ENCODE measurements at places on chromosomes 12 and 14. TPM values are rescaled to one million over a fixed set of nuclear protein-coding genes. Genes with fewer than 3 reads are reported as not detected.
A peak's percentile ranks its signal among the peaks of the same experiment; 100 is the strongest.

- no peak for DNase-seq
Observed at GRCh38 chr12:105352940-105353635, 22.6 kb downstream of the C12orf75 start.

DNA sequence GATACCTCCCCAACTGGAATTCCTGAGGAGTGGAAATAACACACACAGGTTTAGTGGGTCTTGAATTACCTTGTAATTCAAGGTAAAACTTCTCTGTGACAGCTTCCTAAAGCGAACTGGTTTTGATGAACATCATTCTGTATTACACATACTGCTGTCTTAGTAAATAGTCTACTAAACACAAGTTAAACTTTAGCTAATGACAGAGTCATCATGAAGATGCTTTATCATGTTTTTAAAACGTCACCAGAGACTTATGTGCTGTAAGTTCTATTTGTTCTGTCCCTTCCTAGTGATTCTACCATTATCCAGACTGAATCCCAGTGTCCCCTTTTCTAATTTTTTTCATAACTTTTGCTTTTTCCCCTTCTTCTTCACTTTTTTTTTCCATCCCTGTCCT, 11.6 kb upstream of the GXYLT1 start:
- DNase-seq, result no peak

DNA sequence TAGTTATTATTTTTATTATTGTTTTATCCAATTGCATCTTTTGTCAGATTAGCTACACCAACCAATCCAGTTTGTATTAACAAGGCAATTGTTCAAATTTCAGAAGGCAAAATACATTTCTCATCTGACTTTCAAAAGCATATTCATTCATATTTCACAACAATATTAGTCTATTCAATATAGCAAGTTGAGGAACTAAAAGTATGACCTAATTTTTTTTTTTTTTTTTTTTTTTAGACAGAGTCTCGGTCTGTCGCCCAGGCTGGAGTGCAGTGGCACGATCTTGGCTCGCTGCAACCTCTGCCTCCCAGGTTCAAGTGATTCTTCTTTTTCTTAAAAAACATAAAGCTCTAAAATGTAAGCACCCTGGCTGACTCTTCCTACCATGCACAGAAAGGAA, 17.3 kb downstream of the COX14 start:
- DNase-seq, result no peak

DNA sequence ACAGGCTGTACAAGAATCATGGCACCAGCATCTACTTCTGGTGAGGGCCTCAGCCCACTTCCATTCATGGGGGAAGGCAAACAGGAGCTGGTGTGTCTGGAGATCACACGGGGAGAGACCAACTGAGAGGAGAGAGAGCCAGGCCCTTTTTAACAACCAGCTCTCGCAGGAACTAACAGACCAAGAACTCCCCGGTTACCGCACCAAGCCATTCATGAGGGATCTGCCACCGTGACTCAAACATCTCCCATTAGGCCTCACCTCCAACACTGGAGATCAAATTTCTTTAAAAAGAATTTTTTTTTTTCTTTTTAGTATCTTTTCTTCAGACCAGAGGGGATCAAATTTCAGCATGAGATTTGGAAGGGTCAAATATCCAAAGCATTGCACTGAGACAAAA, 16.7 kb upstream of the AQP2 start:
- DNase-seq, result no peak

Gene JPH4
- total RNA-seq, result not detected

GRCh38 chr12:12398026-12398859, 41.4 kb downstream of the BORCS5 start:
- DNase-seq, result peak; percentile 77

Gene GPRC5D
- total RNA-seq, result not detected

DNA sequence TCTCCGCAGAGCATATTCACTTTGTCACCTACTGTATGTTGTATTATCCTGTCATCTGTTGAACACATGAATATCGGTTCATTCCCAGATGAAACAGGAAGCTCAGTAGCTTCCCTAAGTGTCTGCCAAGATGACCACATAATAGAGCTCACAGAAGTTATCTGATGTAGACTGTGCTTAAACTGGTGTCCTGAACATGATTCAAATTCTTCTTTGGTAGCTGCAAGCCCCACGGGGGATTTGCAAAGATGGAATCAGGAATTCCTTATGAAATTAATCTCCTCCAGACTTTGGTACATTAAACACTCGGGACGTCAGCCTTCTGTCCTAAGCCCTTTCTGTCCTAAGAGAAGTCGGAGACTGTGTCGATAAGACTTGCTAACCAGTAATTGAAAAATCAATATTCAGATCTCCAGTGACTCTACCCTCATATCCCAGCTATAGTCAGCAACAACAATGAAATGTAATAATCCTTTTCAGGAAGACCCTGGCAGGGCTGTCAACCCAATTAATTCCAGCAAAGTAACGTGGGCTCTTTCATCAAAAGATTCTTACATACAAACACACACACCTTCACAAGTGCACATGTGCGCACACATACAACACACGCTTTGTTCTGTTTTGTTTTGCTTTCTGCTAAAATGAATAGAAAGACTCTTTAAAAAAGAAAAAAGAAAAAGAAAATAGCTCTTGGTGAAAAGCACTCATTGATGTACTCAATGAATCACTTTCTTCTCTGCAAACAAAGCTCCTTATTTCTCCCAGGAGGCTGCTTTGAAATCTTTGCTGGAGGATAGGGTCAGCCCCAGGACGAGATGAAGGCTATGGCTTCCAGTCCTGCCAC, 127.2 kb downstream of the RIMBP2 start:
- DNase-seq, result no peak

Gene NOC4L
- total RNA-seq, result 62.5 TPM

Gene SDR9C7
- total RNA-seq, result not detected

Gene MYH7
- not detected for total RNA-seq

Gene SLC17A8
- total RNA-seq, result not detected

- no peak for DNase-seq
Observed at GRCh38 chr14:54735424-54735823, 167.2 kb downstream of the GCH1 start.

- peak; percentile 84 for DNase-seq
Observed at GRCh38 chr12:54032627-54033100, at the start of gene HOXC5. Gene HOXC5 (plus strand): TSS chr12:54033050. CDS start chr12:54033123, 73 bp downstream.

- DNase-seq, result peak; percentile 9
Observed at GRCh38 chr14:89011355-89012281, 187.2 kb downstream of the TTC8 start.

Gene FAM222A
- total RNA-seq, result 2.4 TPM

- no peak for DNase-seq
Observed at GRCh38 chr12:49952391-49953055, 2.0 kb downstream of the AQP2 start.

GRCh38 chr12:97995559-97995958, 519.8 kb upstream of the TMPO start:
- DNase-seq, result no peak

DNA sequence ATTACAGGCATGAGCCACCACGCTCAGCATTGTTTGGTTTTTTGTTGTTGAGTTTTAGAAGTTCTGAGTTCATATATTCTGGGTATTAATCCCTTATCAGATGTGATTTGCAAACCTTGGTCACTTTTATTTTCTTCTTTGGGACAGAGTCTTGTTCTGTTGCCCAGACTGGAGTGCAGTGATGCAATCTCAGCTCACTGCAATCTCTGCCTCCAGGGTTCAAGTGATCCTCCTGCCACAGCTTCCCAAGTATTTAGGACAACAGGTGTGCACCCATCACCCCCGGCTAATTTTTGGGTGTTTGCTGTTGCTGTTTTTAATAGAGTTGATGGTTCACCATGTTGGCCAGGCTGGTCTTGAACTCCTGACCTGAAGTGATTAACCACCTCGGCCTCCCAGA, 11.8 kb downstream of the USP30 start:
- no peak for DNase-seq

- no peak for DNase-seq
Observed at GRCh38 chr12:63940310-63941005, 96.0 kb downstream of the SRGAP1 start.

GRCh38 chr12:124422570-124423523, 128.0 kb downstream of the RFLNA start:
- peak; percentile 85 for DNase-seq

Gene TRPV4
- 13.0 TPM for total RNA-seq

Gene DNAI7
- 0.47 TPM for total RNA-seq

DNA sequence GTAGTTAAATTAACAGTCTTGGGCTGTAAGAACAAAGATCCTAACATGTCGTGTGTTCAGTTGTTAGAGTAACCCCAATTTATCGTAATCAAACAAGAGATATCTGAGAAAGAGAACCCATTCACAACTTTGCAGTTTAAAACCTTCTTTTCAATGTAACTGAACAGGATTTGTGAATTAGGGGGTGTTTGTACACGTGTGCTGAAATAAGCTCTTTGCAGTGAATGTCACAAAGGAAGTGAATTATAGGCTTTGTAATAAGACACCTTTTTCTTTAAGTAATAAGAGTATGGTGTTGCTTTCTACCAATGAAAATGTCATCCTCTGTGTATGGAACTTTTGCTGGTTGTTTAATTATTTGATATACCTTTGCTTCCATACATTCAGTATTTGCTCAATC, 114.0 kb downstream of the ALX1 start:
- no peak for DNase-seq

GRCh38 chr12:5571115-5571514, 139.2 kb downstream of the NTF3 start:
- DNase-seq, result no peak

Gene PLD4
- 0.12 TPM for total RNA-seq

DNA sequence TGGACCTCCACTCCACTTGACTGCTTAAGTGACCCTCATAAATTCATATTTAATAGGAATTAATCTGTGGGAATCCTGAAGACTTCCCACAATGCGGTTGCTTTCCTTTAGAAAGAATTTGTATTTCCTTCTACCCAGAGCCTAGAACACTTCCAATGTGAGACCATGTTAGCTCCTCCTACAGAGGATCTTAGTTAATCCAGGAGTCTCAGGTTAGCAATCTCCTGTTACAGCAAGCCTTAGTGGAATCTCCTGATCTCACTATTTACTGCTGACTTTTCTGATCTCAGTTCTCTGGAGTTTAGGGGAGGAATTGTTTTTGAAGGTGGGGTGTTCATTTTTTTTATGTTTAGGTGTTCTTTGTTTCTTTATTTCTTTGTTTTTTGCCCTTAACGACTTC, 186.0 kb downstream of the SLC25A21 start:
- no peak for DNase-seq

DNA sequence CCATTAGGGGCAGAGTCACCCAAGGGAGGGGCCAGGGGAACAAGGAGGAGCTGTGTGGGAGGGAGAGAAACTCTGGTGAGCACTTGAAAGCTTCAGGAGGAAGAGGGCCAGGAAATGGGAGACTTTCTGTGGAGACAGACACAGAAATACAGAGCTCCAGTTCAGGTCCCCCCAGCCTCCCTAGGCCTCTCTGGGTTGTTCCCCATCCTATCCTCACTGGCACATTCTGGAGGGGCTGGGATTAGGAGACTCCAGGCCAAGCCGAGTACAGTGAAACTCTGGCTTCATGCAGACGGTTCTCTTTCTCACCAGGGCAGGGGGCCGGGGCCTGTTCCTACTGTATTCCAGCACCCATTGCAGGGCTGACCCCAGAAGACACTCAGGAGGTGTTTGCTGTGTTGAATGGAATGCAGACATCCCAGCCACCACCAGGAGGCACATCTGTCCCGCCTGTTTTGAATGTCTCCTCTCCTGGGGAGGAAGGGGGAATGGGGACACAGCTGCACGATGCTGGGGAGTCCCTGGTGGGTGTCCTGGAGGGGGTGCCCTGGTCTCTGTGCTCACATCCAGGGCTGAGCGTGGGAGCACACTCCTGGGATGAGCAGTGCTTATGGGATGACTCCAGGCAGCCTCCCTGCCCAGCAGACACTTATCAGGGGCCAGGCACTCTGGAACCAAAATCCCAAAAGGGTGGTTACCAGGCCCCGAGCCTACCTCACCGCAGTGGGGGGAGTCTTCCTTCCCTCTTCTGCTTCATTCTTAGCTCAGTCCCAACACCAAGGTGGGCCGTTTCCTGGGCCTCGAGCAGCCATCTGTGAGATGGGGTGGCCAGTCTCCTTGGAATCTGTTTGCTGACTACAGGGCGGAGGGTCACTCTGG, 5.5 kb upstream of the KRT84 start:
- peak; percentile 41 for DNase-seq

- no peak for DNase-seq
Observed at GRCh38 chr12:112980491-112981158, 2.3 kb downstream of the OAS2 start.

DNA sequence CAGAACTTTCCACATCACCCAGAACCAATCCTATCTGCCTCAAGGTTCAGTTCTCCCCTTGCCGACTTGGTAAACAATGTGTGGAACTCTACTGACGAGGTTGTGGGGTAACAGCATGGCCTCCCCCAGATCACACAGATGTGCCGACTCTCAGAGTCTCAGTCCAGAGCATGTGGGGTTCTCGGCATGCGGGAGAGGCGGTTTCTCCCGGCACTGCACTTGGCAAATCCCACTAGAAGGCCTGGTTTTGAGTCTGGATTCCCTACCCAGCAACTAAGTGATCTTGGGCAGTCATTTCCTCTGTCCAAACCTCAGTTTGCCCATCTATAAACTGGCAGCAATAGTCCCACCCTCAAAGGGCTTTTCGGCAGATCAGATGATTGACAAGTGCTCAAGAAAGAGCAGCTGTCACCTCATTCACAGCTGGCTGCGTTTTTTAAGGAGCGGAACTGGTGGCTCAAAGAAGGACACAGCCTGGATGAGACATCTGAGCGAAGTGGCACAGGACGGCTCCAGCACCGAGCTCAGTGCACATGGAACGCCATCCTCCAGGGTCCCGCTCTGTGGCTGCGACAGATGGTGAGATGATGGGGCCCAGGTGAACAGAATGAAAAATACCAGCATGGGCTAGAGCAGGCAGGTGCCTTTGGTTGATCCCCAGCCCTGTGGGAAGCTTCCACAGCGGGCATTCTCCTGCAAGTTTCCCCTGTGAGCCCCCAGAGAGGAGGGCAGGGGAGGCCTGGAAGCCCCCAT, 7.3 kb downstream of the TESC start:
- DNase-seq, result no peak

DNA sequence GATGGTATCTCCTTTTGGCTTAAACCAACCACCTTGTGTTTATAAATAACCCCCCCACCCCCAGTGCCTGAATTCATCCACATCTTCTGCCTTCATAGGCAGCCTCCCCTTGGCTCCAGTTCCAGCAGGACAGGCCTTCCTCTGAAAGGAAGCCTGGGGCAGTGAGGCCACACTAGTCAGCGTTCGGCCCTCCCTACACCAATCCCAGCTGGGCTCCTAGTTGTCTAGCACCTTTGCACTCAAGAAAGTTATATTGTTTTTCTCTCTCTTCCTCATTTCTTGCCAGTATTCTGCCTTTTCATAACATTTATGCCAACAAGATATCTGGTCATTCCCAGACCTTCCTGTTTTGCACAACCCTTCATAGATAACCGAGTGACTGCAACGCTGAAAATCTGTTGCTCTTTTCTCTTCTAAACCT, 73.1 kb upstream of the ACTN1 start:
- no peak for DNase-seq

DNA sequence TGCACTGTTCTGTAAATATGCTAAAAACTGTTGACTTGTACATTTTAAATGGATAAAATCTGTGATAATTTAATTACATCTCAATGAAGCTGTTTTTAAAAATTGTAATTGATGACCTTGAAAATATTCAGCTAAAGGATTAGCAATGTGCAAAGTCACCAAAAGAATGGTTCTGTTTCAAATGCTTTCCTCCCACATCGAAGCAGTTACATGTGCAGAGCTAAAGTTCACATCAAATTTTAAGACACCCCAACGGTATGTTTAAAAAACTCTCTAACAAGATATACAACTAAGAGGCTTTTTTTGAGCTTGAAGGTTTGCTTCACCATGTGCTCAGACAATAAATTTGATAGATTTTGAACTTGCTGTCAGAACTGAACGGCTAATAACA, 114.6 kb upstream of the KRAS start:
- no peak for DNase-seq
